ENCODE measurements at places on chromosomes 3 and 15.
A peak's percentile ranks its signal among the peaks of the same experiment; 100 is the strongest.

- no peak for DNase-seq
Measured at GRCh38 chr3:186760141-186760833, 23.1 kb upstream of the EIF4A2 start.

DNA sequence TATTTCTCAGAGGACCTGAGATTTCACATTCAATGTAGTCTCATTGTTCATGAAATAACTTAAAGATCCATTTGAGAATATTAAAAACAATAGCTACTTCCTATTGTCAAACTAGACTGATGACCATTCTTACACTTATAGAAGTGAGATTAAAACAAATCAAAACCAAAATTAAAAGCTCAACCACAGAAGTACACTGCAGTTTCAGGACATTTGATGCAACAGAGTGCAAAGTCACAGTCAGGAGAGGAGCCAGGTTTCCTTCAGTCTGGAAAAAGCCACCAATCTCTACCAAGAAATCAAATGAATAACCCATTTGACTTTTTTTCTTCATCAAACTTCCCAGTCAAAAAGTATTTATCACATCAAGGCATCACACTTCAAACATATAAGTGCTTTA is 5.5 kb downstream of the CCPG1 start:
- peak; percentile 12 for DNase-seq

DNA sequence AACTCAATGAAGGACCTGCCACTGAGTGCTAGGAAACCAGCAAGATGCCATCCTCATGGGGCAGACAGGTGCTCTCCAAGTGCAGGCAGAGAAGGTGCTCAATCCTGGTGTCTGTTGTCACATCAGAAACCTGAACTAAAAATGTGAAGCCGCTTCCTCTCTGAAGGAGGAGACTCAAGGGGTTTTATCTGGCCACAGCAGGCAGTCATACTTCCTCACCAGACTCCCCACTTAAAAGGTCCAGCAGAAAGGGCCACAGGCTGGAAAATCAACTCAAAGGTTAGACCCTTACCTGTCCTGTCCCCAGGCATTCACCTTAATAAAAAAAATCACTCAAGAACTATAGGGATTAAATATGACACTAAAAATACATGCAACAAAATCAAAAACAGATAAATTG is 4.8 kb downstream of the CCDC12 start:
- peak; percentile 76 for DNase-seq

GRCh38 chr3:117630885-117631284 is 921.3 kb downstream of the TUSC7 start:
- DNase-seq, result no peak

DNA sequence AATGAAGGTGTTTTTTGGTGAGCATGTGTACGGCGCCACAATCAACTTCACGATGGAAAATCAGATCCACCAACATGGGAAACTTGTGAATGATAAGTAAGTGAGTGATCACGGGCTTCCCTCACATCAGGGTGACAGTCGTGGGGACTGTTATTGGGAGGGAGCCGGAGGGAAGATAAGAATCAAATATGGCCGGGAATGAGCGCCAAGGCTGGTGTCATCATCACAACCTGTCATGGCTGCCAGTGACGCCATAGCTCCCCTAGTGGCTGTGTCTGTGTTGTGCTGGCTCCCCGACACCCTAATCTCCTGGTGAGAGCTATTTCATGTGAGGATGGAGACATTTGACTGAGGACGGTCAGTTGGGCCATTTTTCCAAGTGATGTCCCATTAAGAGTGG is 168.5 kb downstream of the SV2B start:
- DNase-seq, result peak; percentile 39

- DNase-seq, result no peak
Measured at GRCh38 chr3:171753025-171753472, 57.2 kb downstream of the PLD1 start.

GRCh38 chr3:158735296-158736033 is 3.2 kb upstream of the RARRES1 start:
- DNase-seq, result no peak

DNA sequence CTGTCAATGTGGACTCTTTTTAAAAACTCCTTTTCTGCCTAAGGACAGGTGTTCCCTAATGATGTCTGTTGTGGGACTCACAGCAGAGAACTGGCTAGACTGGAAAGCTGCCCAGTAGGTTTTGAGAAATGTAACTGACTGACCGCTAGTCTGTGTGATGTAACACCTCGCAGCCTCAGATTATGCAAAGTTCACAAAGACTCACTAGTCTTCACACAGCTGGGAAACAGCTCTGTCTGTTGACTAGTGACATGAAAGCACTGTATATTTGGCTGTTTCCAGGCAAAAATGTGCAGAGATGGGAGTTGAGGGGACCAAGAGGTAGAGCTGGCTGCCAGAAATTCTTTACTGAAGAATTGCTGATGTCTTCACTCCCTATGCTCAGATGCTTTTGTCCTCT is 10.3 kb downstream of the PDZRN3 start:
- no peak for DNase-seq

- DNase-seq, result no peak
Measured at GRCh38 chr3:129467932-129468331, 27.9 kb downstream of the IFT122 start.

DNA sequence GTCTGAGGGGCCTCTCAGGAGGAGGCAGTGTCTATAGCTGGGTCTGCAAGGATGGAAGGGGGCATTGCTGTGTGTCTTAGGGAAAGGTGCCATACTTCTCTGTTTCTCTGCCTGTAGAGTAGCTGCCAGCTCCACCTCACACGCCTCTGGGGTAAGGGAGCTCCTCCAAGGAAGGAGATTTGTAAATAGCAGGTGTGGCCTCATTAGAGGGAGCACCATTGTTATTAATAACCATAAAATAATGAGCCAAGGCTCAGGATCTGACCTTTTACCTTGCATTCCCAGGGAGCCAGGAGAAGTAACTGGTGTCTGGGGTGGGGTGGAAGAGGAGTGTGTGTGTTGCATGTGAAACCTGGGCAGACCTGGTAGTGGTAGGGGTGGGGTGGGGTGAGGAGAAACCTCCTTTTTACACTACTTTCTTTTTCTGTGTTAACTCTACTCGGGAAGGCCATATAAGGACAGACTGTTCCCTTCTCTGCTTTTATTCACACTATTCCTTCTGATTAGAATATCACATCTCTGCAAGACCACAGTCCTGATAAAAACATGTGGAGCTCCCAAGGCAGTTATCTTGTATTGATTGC is 2.2 kb upstream of the C15orf39 start:
- DNase-seq, result no peak

GRCh38 chr15:25600751-25601150 is 161.9 kb upstream of the UBE3A start:
- no peak for DNase-seq

GRCh38 chr3:47758261-47759025 is 23.2 kb downstream of the SMARCC1 start:
- no peak for DNase-seq

DNA sequence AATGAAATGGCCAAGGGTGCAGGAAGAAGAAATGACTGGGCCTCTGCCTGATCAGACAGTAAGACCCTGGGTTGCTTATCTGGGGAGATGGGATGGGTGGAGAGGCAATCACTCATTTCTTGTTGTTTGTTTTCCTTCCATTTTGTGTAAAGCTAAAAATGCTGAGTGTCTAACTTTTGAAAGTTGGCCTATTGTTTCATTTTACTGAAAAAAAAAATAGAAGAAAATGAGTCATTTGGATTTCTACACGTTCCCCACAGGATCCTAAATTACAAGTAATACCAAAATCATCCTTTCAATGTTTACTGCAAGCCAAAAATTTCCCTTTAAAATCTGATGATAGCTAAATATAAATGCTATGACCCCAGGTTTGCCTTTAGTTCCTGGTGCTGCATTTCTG is 30.6 kb downstream of the PTX3 start:
- DNase-seq, result no peak

DNA sequence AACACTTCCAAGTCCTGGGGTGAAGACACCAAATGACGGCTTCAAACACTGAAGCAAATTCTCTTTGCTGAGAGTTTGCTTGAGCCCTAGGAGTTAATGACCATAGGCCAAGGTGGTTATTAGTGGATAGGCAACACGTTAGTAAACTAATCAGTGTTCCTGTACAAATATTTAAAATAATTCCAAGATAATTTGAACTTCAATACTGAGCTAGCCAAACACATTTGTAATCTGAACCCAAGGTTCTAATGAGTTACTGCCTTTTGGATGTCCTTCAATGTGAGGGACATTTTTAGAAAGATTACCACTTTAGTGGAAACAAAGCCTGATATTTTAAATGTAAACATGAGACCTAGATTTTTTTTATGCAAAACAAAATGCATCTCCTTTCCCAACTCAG is 94.6 kb downstream of the THRB start:
- no peak for DNase-seq

- peak; percentile 95 for DNase-seq
Measured at GRCh38 chr15:84736375-84736774, 12.0 kb upstream of the ZNF592 start.

GRCh38 chr15:91981821-91982800 is 128.6 kb downstream of the SLCO3A1 start:
- peak; percentile 16 for DNase-seq

- no peak for DNase-seq
Measured at GRCh38 chr3:72597756-72598195, 250.5 kb downstream of the SHQ1 start.

GRCh38 chr3:186754006-186754405 is 29.4 kb upstream of the EIF4A2 start:
- no peak for DNase-seq

GRCh38 chr3:122679882-122680474 is 661 bp upstream of the PARP14 start:
- DNase-seq, result peak; percentile 21

- DNase-seq, result peak; percentile 60
Measured at GRCh38 chr3:31959951-31960792, 20.9 kb downstream of the OSBPL10 start.

- no peak for DNase-seq
Measured at GRCh38 chr3:172029425-172030098, 9.8 kb upstream of the FNDC3B start.

DNA sequence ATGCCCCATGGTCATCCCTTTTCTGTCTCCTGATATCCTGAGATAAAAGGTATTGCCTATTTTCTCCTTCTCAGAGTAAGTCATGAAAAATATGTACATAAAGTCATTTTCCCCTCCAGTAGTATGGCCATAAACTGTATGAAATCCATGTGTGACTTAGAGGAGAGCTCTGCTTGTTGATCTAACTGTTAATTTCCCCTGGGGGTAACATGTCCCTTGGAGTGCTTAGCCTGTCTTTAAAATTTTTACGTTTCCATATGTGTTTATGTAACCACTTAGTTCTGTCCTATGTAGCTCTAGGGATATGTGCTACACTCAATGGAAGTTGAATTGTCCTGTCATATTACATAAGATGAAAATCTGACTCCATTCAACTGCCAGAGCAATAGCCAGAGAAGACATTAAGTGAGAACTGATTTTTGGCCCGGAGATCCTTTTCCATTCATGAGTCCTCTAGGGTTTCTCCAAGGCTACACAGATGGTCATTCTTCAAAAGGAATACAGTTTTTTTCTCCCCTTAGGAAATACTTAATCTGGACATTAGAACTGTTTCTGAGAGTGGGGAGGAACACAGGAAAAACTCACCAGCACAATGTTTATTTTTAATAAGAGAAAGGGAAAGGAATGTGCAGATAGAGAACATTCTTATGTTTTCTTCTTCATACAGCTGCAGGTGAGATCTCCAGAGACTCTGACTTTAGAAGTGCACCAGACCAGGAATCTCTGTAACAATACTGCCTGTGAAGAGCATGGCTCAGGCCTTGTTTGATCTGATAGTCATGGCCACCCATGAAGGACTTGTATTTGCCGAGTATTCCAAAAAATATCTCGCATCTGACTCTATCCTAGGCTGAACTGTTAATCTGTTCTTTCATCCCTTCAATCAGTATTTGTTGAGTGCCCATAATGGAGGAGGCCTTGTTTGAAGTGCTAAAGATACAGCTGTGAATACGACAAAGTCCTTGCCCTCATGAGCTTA is 29.8 kb upstream of the CLRN1 start:
- DNase-seq, result no peak

- DNase-seq, result no peak
Measured at GRCh38 chr3:115350606-115351005, 203.5 kb upstream of the ZBTB20 start.

DNA sequence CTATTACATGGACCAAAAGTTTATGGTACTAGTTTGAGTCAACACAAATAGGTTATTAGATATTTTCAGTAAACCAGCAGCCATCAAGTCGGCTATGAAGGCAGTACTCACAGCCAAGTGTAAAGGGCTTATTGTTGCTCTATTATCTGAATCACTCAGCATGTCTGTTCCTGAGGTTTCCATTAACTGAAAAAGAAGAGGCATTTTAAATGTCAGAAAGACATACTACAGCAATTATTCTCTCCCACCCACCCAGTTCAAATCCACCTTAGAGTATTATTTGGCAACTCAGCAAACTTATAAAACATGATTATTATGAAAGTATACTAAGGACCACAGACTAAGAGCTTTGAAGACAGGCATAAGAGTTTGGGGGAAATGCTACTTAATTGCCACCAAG is 93.1 kb downstream of the BTD start:
- no peak for DNase-seq

DNA sequence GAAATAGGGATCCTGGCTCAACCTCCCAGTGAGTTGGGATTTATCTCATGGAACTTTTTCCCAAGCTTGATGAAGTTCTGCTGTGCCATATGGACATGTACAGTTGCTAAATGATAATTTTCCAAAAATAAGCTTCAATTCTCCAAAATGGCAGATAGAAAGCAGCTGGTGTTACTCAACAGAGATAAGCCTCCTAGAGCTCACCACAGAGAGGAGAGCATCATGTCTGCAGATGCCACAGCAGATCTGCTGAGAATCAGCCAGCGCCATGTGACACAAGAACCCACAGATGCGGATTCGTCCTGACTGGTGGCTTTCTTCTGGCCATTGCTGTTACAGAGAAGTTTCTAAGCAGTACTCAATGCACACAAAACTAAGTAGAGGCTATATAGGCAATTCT is 50.6 kb downstream of the AGTR1 start:
- no peak for DNase-seq

DNA sequence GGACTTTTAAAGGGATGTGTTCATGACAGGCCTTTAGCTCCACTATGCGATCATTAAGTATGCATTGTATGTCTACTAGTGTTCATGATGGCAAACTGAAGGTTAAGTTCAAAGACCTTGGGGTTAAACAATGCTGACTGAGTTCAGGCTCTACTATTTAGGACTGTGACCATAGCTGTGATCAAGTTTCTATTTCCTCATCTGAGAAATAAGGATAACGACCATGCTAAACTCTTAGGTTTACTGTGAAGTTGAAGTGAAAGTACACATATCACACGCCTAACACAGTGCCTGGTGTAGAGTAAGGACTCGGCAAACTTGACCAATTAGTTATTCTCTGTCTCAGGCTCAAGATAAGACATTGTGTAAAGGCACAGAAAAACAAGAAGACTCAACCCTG is 243.2 kb downstream of the MBNL1 start:
- DNase-seq, result no peak

DNA sequence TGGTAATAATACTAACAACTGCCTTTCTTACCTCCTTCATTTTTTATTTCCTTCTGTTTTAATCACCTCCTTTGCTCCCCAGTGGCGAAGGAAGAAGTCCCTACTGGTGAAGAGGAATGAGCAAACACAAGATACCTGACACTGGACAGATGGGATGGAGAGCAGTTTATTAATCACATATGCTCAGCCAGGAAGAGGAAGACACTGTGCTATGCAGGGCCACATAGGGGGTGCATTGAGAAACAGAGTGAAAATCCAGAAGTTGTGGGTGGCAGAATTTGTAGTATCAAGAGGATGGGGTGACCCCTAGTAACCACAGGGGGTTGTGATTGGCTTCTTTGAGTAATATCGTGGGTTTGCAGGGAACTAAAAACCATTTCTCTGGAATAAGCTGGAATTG is 1041.9 kb downstream of the OTOL1 start:
- no peak for DNase-seq
